Transverse colon (tissue), 4 donors: ENCODE measurements at places on chromosomes 3 and 15. TPM values are rescaled to one million over a fixed set of nuclear protein-coding genes. Genes with fewer than 3 reads are reported as not detected.

Gene IQCF5
- not detected for total RNA-seq

DNA sequence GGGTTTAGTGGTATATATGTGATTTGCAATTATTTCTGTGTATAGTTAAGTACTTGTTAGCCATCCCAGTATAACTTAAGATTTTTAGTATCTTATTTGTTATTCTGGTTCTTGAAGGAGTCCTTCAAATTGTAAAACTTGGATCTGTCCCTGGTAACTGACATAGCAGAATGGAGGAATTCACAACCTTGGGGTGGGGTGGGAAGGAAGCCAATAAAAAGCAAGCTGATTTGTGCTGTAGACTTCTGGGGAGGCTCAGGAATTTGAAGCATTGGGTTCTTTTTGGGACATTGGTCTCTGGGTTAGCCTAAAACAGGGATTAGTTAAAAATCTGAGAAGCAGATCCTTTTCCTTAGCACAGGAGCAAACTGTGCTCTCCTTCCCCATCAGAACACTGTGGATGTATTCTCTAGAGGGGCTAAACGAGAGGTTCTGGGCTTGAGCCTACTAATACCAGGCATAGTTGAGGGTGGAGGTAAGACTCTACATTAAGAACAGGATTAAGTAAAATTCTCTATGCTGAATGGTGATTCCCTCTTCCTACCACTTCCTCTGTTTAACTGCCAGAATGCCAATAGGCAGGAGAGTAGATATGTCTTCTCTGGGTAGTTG is 42.2 kb downstream of the GMPS start:
- no peak for DNase-seq

Gene PLIN1
- 12.7 TPM for total RNA-seq

GRCh38 chr15:92272106-92272505 is 121.6 kb upstream of the ST8SIA2 start:
- no peak for DNase-seq

- no peak for DNase-seq
Measured at GRCh38 chr15:62711691-62712454, 330.7 kb upstream of the TPM1 start.

GRCh38 chr3:58804914-58805313 is 138.3 kb upstream of the FAM3D start:
- no peak for DNase-seq

GRCh38 chr3:96027718-96028117 is 786.7 kb upstream of the EPHA6 start:
- no peak for DNase-seq

- no peak for DNase-seq
Measured at GRCh38 chr15:92105611-92106010, 252.1 kb downstream of the SLCO3A1 start.

Gene CFAP20DC
- total RNA-seq: not detected

- no peak for DNase-seq
Measured at GRCh38 chr15:69679623-69680228, 227.1 kb downstream of the RPLP1 start.

Gene PODXL2
- total RNA-seq: 13.0 TPM

Gene GP5
- total RNA-seq: not detected

Gene ZNF662
- 5.2 TPM for total RNA-seq

DNA sequence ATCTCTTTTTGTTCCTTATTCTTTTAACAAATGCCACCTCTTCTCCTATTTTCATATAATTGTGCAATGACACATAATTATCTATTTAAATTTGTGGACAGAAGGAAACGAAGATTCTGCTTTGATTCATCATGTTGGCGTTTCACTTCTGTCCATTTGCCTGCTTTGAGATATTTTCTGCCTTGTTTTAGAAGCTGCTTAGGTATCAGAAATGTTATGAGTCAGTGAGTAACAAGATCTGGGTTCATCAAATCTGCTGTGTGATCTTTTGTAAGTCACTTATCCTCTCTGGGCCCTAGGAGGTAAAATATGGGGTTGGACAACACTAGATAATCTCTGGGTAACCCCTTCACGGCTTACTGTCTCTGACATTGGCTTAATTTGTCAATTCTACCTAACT is 7.3 kb upstream of the MINDY4B start:
- DNase-seq: no peak

DNA sequence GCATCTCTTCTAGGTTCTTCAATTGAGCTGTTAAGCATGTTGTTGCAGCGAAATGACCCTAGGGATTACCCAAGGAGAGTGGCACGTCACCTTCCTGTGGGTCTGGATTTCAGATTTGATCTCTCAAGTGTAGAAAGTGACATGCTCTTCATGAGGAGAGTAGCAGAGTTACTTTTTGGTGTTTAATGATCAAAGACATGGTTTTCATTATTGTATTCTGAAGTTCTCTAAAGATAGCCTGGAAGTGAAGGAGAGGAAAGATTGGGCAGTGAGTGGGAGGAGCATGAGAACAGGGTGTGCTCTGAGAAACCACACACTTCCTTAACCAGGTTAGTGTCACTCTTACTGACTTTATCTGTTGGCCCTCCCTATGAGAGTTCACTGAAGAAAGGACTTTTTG is 153.6 kb downstream of the AKAP13 start:
- peak; percentile 35 for DNase-seq

Gene ATP13A5
- total RNA-seq: not detected

DNA sequence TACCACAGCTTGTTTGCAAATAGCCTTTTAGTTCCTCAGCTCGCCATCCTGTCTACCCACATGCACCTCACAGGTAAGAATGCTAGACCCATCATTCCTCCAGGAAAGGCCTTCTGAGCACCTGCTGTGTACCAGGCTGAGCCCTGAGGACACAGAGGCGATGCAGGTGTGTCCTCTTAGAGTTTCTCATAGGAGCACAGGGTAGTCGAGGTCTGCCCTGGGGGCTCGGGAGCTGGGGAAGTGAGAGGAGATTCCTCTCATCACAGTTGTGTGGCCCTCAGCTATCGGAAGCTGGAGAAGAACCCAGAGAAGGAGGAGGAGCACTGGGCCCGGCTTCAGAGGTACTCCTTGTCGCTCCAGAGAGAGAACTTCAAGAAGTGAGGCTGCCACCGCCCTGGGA is 8.0 kb downstream of the MESP1 start:
- DNase-seq: no peak

DNA sequence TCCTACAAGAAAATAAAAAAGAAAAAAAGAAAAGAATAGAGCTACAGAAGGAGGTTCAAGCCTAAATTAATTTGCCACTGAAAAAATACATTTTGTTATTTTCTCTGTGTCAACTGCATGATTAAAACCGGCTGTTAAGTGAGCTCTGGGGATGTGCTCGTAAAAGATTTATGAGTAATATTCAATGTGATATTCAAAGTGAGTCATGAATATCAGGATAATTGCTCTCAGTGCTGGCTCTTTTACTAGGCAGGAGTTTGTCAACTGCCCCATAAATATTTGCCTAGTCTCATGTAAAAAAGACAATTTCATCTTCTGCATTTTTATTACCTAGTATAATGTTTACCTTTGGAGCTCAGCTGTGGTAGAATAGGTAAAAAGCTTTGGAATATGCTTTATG is 78.9 kb downstream of the CDIN1 start:
- no peak for DNase-seq

DNA sequence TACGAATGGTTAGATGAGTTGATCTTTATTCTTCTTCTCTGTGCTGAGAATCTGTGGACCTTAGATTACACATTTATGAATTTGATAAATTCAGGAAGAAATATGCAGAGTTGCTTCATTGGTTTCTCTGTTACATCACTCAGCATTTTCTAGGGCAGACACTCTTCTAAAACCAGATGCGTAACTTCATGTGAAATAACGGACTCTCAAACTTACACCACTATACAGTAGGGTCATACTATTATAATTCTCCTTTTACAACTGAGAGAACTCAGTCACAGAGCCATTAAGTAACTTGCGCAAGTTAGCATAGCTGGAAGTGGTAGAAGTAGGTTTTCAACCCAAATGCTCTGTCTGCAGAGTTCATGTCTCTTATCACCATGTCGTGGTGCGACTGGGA is 5.7 kb downstream of the TMEM207 start:
- DNase-seq: no peak

DNA sequence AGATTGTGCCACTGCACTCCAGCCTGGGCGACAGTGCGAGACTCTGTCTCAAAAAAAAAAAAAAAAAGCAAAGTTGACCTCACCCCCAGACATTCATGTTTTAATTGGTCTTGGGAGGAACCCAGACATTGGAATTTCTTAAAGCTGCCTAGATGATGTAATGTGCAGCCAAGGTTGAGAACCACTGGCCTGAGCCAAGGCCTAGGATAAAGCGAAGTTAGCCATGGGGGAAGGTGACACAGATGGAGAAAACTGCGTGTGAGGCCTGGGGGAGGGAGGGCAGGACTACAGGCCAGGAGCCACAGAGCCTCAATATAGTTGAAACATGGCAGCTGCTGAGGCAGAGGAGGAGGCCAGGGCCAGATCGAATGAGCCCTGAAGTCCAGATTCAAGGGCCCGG is 21.0 kb downstream of the GLB1 start:
- no peak for DNase-seq
